ENCODE measurements at places on chromosomes 2 and 18.

DNA sequence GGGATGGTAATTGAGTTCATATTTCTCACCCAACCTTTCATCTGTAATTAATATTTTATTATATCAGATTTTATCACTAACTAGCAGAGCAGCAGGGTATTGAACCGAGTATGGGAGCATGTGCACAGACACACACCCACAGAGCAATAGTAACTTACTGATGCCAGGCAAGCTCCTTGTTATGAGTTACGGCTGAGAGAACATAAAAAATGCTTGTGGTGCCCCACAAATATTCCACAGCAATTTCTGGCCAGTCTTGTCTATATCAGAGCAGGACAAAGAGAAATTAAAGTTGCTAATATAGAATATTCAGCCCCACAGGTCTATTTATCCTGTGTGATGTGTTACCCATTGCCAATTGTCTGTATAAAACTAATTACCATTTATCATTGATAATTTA lies 501.8 kb upstream of the RAB12 start:
- DNase-seq, result no peak

- DNase-seq, result no peak
These were observed 7.0 kb upstream of the MCFD2 start for GRCh38 chr2:46922606-46923005.

- no peak for DNase-seq
These were observed 489.7 kb downstream of the SOX11 start for GRCh38 chr2:6181926-6182325.

GRCh38 chr2:108383146-108383830 lies 5.5 kb downstream of the SULT1C4 start:
- DNase-seq, result no peak

DNA sequence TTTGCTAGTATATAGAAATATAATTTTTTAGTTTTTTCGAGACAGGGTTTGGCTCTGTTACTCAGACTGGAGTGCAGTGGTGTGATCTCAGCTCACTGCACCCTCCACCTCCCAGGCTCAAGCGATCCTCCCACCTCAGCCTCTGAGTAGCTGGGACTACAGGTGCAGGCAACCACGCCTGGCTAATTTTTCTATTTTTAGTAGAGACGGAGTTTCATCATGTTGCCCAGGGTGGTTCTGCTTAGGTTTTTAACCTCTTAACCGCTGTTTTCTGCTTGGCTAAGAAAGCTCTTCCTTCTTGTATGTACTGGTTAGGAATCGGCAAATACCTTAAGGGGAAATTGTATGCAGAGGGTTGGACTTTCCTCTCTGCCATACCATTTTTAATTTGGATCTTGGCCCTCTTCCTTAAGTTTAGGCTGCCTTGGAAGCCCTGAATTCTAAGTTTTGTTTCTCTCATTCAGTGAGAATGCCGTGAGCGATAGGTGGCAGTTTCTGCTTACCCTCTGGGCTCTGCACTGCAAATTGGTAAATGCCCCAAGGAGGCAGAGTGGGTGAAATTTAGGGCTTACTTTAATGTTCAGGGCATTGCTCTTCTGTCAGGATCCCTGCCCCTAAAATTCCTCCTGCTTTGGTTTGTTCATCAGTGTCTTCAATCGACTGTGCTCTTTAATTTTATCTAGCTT lies 32.3 kb downstream of the EML6 start:
- no peak for DNase-seq

- no peak for DNase-seq
These were observed 23.9 kb downstream of the MAP4K3 start for GRCh38 chr2:39413063-39413737.

GRCh38 chr2:202158796-202159195 lies 79.6 kb downstream of the SUMO1 start:
- no peak for DNase-seq

DNA sequence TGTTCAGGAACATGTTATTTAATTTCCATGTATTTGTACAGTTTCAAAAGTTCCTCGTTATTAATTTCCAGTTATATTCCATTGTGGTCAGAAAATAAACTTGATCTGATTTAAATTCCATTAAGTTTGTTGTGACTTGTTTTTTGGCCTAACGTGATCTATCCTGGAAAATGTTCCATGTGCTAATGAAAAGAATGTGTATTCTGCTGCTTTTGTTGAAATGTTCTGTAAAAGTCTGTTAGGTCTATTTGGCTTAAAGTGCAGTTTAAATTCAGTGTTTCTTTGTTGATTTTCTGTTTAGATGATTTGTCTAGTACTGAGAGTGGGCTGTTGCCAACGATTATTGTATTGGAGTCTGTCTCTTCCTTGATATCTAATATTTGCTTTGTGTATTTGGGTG lies 148.0 kb downstream of the UBR3 start:
- DNase-seq, result no peak

- no peak for DNase-seq
These were observed 39.5 kb downstream of the DDX1 start for GRCh38 chr2:15630978-15631719.

GRCh38 chr2:38692636-38693318 lies 26.9 kb downstream of the GALM start:
- no peak for DNase-seq

GRCh38 chr2:129518937-129519336 lies 460.5 kb upstream of the RAB6C start:
- no peak for DNase-seq

Data from stimulated activated CD4-positive, alpha-beta T cell treated with anti-CD3 and anti-CD28 coated beads, Interleukin-1b, Interleukin-23, amount 100 ng/mL, for 24 hours (primary cell).